ENCODE measurements at places on chromosomes 16 and 17. TPM values are rescaled to one million over a fixed set of nuclear protein-coding genes. Genes with fewer than 3 reads are reported as not detected.
A peak's percentile ranks its signal among the peaks of the same experiment; 100 is the strongest.

DNA sequence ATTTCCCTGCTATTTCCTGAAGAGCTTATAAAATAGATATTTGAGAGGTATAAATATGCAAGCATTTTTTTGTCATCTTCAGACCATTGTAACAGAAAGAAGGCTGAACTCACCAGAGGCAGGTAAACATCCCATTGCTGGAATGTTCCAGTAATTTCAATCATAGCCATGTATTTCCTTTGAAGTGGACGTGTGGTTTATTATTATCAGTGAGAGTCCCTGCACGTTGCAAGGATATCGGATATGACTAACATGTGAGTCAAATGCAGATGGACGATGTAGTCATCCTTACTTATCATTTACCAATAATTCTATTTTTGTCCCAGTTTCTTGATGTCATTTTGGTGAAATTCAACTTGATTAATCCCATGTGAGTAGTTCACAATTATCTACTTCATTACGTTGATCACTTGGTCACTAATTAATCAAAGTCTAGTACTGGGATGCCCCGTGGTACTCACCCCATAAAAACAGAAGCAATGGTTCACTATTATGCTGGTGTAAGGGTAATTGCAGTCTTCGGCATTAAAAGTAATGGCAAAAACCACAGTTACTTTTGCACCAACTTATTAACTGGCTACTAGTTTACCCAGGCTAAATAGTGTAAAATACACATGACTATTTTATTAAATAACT, 89.5 kb downstream of the VAT1L start:
- no peak for DNase-seq

DNA sequence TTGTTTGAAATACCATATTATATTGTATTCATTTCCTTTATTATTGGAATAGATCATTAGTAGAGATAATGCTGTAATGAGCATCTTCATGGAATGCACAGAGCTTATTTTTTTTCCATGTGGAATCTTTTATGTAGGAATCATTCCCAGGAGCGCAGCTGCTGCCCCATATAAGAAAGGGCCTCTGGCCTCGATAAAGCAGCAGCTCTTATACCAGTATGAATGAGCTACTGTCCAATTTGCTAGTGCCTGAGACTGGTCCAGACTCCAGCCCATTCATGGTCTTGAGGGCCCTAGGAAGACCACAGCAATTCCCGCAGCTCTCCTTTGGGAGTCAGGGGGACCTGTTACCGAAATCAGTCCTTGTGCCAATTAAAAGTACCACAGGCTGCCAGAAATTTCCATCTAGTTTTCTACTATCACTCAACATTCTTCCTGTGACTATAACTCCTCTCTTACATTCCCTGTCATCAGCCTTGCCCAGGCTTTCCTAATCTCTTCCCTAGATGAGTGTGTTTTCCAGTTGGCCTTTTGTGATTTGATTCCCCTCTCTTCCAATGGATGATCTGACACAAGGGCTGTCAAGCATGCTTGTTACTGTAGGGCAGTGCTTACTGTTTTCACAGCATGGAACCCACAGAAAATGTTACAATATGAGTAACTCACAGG, 1.9 kb downstream of the ZNF843 start:
- DNase-seq: no peak

GRCh38 chr17:8016632-8017424, 14.4 kb downstream of the GUCY2D start:
- DNase-seq: no peak

DNA sequence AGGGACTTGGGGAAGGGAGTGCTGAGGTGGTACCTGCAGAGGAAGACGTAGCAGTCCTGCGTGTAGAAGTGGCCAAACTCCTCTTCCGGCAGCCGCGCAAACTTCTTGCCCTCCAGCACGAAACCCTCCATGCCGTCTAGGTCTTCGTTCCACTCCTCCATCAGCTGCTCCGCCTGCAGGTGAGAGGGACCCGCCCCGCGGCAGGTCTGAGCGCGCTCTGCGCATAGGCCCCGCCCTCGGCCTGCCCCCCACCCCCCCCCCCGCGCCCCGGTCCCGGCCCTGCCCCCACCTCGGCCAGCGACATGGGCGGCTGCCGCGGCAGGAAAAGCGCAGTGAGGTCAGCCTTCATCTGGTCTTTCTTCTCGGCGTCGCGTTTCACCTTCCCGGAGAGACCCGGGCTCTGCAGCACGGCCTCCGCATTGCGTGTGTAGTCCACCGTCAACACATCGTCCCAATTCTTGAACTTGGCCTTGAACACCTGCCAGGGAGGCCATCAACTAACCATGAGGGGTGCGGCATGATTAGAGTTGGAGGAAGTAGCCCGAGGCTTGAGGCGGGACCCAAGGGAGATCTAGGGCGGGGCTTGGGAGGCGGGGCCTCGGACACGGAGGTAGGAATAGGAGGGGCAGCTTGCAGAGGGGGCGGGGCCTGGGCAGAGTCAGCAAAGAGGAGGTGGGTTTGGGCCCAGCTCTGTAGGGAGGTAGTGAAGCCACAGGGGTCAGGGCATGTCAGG, 11.5 kb downstream of the FLII start:
- DNase-seq: peak; percentile 62

- no peak for DNase-seq
Observed at GRCh38 chr16:4378161-4378666, 6.6 kb downstream of the VASN start.

DNA sequence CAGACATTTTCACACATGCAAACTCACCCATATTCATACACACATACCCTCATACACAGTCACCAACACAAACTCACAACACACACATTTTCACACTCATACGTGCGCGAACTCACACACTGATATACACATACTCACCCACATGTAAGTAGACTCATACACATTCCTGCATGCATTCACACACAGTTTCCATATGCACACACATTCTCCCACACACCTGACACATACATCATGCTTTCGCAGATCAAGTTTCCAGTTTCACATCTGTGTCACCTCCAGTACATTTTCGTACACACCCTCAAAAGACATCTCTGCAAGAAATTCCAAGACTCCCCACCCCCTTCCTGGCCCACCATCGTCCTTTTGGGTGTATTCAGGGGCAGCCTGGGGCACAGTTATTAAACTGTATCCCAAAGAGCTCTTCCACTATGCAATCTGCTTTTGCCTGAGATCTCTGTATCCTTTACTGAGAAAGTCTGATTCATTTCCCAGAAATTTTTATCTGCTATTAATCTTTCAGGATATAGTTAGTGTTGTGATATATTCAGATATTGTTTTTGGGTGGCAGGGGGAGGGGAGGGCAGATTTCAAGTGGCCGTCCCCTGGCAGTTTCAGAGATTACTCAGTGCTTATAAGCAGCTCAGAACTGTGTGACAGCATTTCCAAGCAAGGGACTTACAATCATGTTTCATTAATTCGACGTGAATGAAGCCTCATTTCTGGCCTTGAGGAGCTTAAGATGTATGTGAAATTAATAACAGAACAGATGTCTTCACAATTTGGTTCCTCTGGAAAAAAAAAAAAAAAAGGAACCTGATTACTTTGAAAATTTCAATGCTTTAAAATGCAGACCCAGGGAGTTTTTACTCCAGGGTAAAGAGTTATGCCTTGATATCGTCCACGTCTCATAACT, 35.3 kb upstream of the MMP2 start:
- no peak for DNase-seq

DNA sequence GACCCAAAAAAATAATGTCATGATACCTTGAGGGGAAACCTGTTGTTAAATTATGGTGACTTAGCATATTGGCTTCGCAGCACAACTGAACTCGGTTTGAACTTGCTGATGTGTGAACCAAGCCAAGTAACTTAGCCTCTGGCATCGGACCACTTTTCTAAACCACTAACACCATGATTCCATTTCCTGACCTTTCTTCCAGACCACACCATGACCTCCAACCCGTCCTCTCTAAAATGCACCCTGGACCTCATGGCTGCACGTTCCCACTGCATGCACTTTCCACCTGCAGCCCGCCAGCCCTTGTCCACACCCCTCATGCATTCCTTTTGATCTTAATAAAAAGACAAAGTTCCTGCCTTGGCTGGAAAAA, 29.3 kb downstream of the DYNLRB2 start:
- DNase-seq: no peak

- no peak for DNase-seq
Observed at GRCh38 chr16:53374800-53375199, 59.5 kb upstream of the RBL2 start.

The COPRS gene
- total RNA-seq: 41.3 TPM

The SP6 gene
- 0.23 TPM for total RNA-seq

The ADAP2 gene
- 1.3 TPM for total RNA-seq

All from activated naive CD4-positive, alpha-beta T cell treated with anti-CD3 and anti-CD28 coated beads, Interleukin-2, amount 50 U/mL, for 72 hours (primary cell).